ENCODE measurements at places on chromosomes 12 and 14.

GRCh38 chr14:28130610-28131284 is 635.8 kb upstream of the FOXG1 start:
- no peak for DNase-seq

DNA sequence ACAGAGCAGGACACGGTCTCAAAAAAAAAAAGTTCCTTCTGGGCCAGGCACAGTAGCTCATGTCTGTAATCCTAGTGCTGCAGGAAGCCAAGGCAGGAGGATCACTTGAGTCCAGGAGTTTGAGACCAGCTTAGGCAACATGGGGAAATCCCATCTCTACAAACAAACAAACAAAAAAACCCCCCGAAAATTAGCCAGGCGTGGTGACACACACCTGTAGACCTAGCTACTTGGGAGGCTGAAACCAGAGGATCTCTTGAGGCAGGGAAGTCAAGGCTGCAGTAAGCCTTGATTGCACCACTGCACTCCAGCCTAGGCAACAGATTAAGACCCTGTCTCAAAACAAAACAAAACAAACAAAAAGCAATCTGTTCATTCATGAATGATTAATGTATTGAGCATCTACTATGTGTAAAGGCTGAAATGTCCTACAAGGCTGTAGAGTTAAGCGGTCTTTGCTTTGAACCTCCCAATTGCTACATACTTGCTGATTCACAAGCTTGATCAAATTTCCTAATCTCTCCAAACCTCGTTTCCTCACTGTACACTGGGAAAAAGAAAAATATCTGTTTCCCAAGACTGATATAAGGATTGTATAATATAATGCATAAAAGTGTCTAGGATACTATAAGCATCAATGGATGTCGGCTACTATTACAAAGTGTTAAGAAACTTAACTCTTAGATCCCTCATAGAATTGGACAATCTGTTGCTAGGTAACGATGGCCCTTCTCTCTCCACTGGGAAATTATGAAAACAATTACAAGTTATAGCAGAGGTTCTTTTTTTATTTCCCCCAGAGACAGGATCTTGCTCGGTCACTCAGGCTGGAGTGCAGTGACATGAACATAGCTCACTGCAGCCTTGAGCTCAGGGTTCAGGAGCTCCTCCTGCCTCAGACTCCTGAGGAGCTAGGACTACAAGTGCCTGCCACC is 7.9 kb upstream of the RILPL2 start:
- no peak for DNase-seq

- no peak for DNase-seq
Measured at GRCh38 chr14:64756712-64757111, 52.5 kb downstream of the PLEKHG3 start.

GRCh38 chr14:96380735-96381134 is 11.2 kb upstream of the AK7 start:
- DNase-seq, result no peak

- no peak for DNase-seq
Measured at GRCh38 chr12:121711361-121712189, 977 bp upstream of the TMEM120B start.

DNA sequence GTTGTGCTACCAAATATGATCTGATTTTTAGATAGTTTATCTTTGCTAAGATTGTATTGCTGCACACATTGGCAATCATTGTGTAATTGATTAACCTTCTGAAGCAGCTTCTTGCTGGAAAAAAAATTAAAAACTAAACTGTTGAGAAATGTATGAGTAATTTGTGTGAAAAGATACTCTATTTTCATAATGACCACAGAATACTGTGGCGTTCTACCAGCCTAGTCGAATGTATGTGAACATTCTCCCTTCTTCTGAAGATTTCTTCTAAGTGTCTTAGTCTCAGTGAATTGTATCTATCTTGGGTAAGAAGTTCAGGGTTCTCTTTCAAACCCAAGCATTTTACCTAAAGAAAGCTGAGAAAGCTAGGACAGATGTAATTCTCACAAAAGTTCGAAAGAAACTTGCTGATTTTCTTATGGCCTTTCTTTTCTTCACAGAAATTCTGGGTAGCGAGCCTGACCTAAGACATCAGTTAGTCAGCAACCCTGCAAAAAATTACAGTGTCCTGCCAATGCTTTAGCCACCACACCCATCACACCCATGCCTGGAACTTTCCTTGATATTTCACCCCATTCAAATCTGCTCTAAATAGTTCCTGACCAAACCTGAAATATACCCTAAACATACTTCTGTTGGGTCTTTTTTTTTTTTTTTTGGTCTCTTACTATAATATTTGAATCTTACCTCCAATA is 27.1 kb upstream of the C12orf71 start:
- DNase-seq, result no peak

DNA sequence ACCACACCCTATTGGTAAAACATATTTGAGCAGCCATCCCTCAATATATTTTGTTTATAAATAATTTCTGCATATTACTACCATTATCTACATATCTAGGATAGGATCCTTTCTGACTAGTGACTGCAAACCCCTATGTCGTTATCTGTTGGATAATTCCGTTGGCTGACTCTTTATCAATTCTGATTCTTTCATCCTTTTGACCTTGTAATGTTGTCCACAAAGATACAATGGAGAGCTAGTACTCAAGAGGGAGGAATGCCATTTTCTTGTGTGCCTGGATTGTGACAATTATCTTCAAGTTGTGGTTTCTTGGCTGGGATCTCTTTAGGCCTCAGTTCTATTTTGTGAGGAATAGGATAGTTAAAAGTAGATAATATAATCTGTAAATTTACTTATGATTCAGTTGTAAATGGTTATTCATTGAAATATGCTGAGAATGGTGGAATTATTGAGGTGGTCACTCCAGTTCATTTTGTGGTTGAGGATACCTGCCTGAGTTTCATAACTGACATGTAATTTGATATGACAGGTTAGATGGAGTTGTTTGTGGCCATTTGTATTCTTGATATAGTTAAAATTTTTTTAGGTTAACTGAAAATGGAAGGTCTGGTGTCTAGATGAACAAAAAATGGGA is 10.1 kb downstream of the CHST11 start:
- DNase-seq, result no peak

DNA sequence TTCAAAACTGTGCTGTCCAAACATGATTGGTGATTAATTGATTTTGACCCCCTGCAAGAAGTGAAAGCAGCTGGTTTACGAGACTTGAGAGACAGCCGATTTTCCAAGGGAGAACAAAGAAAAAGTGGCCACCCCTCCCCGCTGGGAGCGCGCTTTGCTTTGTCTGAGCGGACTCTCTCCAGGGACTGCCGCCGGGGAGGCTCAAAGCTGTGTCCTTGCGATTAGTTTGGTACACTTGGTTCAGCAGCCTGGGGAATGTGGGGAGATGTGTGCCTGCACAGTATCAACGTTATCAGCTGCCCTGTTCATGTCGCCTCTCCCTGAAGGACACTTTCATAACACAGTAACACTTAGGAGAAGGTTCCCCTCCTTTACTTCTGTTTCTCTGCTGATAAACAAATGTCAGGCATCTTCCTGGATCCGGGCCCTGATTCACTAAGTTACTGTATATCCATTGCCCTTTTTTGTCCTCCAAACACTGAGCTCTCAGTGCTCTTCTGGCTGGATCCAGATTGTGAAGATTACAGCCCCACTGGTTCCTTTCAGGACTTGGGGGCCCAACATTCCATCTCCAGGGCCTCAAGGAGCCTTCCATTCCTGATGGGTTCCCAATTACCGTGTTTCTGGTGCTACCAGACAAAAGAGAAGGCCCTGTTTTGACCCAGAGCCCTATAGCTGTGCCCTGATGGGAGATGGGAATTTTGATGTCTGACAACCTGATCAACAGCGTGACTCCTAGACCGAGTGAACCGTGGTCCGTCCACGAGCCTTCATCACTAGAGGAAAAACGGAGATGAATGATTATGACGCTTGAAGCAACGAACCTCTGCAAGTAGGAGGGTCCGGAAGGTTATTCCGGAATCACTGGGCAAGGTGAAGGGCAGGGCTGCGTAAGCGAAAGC is 31.7 kb upstream of the TUBA1C start:
- no peak for DNase-seq

DNA sequence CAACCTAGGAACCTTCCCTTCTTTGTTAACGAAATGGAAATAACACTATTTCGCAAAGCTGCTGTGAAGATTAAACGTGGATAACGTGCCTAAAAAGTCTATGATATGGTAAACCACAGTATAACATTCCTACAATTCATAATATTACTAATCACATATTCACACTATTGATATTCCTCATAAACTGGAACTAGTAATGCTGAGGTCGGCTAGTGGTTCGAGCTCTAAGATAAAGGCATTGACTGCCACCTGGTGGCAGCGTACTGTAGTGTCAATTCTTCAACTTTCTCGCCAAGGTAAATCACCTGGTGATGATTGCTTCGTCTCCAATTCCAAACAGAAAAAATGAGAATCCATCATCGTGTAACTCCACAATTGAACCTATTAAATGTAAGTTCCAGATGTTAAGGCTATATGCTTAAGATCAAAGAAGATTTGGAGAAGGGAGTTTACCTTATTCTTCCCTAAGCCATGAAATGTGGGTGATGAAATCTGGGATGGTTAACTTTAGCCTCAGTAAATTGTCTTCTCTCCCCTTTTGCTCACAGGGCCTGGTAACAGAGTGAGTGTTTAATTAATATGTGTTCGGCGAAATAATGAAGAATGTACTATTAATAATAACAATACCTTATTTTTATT is 197.5 kb upstream of the TMEM132C start:
- peak; percentile 42 for DNase-seq

DNA sequence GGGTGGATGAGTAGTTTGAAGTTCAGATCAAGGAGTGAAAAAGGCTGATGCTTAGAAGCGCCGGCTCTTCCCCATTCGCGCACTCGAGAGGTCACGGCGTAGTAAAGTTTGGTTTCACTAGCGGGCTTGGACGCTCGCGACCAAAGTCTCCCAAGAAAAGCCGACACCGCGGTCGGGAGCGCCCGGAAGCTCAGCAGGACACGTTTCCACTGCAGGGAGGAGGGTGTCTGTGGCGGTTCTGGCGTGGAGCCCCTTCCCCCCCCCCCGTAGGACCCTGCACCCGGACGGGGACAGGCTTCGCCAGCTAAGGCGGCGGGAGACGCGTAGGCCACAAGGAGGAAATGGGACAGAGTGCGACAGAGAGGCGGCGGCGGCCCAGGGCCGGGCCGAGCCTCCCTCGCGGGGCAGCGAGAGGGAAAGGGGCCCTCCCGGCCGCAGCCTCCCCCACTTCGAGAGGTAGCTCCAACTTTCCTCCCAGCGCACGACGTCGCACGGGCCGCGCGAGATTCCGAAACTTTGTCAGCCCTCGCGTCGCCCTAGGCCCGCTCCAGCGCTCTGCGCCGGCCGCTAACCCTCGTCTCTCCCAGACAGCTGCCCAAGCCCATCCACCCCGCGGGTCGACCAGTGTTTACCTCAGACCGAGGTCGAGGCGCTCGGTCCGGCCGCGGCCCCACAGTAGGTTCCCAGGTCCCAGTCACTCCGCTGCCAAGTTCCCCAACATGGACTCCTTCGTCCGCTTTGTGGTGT is 480 bp downstream of the SCAF11 start:
- peak; percentile 32 for DNase-seq

- peak; percentile 85 for DNase-seq
Measured at GRCh38 chr14:103606963-103607668, 21.9 kb upstream of the KLC1 start.

DNA sequence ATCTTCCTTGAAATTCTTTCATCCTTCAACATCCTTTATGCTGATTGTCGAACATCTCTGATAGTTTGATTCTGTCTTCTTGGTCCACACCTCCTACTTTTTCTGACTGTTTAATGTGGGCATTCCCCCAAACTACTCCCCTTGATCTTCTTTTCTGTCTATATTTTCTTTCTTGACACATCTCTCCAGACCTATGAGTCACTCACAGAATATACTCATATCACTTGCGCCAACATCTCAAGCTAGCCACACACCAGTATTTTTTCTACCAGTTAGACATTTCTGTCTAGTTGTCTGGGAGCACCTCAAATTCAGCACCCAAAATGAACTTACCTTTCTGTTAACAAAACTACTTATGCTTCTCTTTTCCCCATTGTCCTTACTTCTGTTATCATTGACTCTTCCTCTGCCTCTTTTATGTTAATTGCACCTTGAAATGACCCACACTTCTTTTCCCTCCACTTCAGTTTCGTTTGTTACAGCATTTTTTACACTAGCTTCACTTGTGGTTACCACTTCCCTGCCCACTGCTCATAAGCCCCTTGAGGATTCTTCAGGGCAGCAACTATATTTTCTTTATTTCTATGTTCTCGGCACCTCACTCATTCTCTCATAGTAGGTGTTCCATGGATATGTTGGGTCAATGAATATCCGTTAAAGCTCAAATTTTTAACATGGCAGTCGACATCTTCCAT is 33.5 kb downstream of the TSHR start:
- DNase-seq, result no peak

DNA sequence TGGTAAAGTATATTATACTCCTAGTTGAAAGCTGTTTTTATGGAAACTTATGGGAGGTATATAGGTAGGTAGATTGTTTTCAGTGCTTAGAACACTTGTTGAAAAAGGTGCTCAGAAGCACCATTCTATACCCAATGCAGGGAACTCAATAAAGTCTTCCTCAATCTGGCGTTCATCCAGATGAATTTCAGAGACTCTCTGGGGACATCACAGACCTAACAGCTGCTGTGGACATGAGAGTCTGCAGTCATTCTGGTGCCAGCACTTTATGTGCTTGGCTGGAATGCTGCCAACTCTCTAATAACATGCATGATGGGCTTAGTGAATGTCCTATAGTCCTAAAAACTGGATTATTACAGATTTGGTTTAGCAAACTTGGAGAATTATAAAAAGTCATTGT is 115.9 kb downstream of the NTN4 start:
- DNase-seq, result no peak

DNA sequence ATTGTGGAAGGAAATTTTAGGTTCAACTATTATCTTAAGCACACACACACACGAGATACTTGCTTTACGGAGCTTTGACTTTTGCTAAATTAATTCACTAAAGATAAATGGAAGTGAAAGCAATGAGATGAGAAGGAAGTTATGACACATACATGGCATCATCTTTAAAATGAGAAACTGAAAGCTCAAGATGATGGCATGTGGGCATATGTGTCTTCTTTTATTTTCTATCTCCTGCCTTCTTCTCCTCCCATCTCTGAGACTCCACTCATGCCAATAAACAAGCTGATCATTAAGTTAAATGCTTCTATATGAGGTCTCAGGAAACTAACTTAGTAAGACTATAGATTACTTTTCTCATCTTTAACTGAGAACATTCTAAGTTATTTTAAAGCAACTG is 216.7 kb downstream of the MED13L start:
- DNase-seq, result no peak

DNA sequence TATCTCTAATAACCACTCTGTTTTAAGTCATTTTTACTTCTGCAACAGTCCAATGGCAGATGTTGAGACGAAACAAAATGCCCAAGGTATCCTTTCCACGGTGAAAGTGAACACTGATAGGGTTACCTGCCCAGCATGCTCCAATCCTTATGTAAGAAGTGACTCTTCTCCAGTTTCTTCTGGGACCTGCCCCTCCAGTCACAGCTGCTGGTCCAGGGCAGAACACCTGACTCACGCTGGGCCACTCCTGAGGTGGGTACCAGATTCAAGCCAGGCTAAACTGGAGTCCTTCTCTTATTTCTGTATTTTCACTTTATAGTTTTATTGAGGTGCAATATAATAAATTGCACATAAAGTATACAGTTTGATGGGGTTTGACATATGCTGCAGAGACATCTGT is 16.7 kb downstream of the NT5DC3 start:
- no peak for DNase-seq

- peak; percentile 11 for DNase-seq
Measured at GRCh38 chr12:87779016-87779415, 250.2 kb downstream of the C12orf50 start.
